Hippocampal formation (tissue), 2 donors: ENCODE measurements at places on chromosomes 3 and 15.

- no peak for DNase-seq
Measured at GRCh38 chr15:55659481-55659880, 71.3 kb upstream of the PYGO1 start.

DNA sequence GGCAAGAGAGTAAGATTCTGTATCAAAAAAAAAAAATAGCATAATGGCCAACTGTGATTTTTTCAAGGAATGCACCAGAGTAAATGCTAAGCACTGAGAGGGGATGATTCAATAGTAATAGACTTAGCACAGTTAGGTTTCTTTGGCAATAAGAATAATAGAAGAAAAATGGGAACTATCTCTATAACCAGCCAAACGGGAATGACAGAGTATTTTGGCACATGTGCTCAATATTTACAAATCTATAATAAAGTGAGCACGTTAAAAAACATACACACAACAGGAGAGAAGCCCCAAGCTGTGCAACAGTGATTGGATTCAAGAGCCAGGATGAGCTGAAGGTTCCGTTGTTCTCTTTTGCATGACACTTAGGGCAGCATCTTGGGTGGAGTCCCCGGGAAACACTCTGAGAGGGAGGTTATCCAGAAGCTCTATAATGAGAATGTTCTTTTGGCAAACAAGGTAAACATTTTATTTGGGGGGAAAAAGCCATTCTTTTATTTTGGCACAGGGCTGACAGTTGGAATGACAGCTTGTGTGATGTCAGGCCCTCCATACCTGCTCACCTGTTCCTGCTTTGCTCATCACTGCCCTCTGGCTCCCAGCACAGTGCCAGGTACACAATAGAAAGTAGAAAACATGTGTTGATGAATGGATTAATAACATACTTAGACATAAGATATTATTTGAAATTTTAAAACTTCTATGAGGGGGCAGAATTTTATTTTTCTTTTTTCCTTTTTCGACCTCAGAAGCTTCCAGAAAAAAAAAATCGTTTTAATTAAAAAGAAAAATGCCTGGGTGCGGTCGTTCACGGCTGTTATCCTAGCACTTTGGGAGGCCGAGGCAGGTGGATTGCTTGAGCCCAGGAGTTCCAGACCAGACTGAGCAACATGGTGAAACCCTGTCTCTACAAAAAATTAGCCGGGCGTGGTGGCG lies 44.0 kb upstream of the MUC4 start:
- no peak for DNase-seq

GRCh38 chr15:73168487-73168886 lies 116.2 kb downstream of the NEO1 start:
- no peak for DNase-seq

- no peak for DNase-seq
Measured at GRCh38 chr3:127799476-127800222, 22.7 kb downstream of the MGLL start.

GRCh38 chr3:100761211-100761942 lies 52.1 kb downstream of the TFG start:
- no peak for DNase-seq

- DNase-seq = no peak
Measured at GRCh38 chr3:12489368-12489767, 5.1 kb downstream of the TSEN2 start.

GRCh38 chr3:177448987-177449359 lies 251.7 kb upstream of the TBL1XR1 start:
- DNase-seq = no peak

- DNase-seq = no peak
Measured at GRCh38 chr3:27387625-27388024, 18.4 kb upstream of the NEK10 start.

DNA sequence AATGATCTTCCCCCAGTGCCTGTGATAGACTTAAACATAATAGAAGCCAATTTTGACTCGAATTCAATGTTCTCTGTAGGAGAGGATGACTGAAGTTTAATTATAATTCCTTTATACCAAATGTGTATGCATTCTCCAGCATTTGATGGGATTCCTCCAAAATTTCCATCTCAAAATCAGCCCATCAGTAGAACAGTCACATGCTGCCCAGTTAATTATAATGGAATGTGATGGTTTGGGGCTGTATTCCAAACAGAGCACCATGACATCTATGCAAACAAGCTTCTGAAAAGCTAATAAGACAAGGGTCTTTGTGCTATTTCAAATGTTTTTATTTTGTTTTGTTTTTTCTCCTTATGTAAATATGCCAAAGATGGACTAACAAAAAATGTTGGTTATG lies 127.7 kb upstream of the SPATA16 start:
- DNase-seq = no peak

GRCh38 chr15:26394801-26395200 lies 378.1 kb downstream of the GABRB3 start:
- no peak for DNase-seq

DNA sequence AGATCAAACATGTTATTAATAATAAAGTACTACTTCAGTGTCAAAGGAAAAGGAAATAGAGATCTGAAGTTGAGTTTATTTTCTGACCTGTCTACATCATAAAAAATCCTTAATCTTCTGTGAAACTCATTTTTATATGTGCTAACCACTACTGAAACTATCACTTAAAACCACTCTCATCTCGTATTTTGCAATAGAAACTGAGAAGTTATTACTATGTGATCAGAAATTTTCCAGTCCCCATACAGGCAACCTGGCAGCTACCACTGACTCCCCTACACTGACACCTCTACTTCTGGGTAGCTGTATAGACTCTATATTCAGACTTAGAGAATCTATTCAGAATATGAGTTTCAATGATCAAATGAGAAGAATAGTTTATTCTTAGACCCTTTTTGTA lies 8.3 kb downstream of the HDGFL3 start:
- DNase-seq = no peak

DNA sequence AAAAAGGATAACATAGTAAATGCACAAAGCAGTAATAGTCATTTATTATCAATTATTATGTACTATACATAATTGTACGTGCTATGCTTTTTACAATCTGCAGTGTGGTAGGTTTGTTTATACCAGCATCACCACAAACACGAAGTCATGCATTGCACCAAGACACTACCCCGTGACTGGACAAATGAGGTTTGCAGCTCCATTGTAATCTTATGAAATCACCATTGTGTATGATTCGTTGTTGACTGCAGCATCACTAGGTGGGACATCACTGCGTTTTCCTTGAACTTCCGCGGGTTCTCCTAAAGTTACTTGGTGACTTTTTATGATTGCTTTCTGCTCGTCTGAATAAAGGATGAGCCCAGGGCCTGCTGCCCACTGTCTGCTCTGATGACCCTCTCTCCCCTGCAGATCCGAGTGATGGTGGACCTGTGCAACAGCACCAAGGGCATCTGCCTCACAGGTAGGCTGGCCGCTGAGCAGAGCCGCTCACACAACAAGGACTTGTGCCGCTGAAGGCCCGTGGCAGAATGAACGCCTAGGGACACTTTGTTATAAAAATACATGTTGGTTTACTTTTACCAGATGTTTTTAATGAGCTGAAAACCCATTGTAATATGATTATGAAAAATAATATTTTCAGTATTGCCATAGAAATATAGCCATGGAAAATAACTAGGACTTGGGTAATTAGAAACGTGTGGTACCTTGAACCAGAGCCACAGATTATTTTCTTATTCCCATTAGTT lies 35.8 kb downstream of the GLDN start:
- DNase-seq = no peak

- no peak for DNase-seq
Measured at GRCh38 chr3:9552252-9552999, 1.2 kb downstream of the LHFPL4 start.

DNA sequence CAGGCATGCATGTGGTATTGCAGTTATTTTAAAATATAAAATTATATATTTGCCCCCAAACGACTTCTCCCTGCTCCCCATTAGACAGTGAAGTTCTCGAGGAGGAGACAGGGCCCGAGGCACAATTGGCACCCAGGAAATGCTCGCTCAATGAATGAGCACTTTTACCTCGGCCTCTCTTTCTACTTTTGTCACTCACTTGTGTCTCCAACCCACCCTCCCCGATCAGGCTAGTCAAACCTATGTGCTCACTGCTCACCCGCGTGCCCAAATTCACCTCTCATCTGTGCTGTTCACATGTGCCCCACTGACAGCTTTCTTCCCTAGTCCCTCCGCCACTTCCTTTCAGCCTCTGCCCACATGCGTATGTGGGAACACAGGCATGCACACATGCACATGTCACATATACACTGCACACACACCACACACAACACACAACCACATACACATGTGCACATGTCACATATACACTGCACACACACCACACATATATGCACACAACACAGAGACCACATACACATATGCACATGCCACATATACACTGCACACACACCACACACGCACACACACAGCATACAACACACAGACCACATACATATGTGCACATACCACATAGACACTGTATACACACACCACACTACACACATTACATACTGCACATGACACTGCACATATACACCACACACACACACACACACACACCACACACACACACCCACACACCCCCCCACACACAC lies 46.3 kb upstream of the DLG1 start:
- no peak for DNase-seq

GRCh38 chr3:161050935-161051334 lies 54.2 kb downstream of the B3GALNT1 start:
- no peak for DNase-seq

- DNase-seq = no peak
Measured at GRCh38 chr15:63236272-63236671, 41.1 kb upstream of the APH1B start.
